SJCRH30 (cell line): ENCODE measurements at places on chromosomes 3 and 15. TPM values are rescaled to one million over a fixed set of nuclear protein-coding genes. Genes with fewer than 3 reads are reported as not detected.

DNA sequence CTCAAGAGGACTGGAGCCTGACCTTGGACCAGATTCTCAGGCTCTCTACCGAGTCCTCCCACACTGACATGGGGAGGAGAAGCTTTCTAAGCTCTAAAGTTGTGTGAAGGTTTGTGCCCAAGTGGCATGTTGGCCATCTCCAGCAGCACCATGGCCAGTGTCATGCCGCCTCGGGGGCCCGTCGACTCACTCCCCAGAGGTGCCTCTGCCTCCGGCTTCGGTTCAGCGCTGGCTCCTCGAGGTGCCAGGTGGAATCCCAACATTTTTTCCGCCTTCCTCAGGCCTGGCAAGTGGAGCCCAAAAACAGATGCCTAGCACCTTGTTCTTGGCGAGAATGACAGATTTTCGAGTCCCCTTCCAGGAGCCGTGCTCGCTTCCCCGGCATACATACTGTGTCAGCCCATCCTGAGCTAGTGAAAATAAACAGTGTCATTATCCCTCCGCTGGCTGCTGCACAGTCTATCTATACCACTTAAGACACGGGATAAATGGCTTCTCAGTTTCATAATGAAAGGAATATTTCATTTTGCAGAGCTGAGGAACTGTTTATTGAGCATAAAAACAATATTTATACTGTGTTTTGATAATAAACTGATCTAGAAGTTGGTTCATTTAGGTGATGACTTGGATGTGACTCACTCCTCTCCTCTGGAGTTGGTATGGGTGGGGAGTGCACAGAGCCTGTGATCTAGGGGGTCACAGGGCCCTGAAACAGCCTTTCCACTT is 328.5 kb upstream of the TLE3 start:
- no peaks in the 10 kb centered on the region for H3K36me3 ChIP-seq
- H3K4me1 ChIP-seq, result no peaks in the 10 kb centered on the region
- no peak overlapping the region for H3K4me3 ChIP-seq
- no peak overlapping the region for H3K27ac ChIP-seq
- no peak for DNase-seq
- H3K27me3 ChIP-seq, result no peaks in the 10 kb centered on the region

The ISLR2 gene
- 0.30 TPM in 1 of 2 replicates, not detected in the other for total RNA-seq

DNA sequence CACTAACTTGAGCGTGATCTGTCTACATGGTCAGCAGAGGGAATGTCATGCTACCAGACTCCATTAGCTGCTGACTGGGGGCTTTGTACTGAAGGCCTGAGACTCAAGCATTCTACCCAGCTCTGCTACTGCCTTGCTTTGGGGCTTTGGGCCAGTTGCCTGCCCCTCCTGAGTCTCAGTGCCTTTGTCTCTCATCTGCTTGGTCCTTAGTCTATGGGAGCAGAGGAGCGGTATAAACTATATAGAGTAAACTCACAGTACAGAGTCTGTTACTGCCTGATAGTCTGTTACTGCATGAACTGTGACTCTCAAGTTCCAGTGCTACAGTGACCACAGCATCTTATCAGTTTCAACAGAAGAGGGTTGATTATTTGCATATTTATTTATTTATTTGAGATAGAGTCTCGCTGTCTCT is 38.5 kb upstream of the C15orf39 start:
- 0 out of 2 replicates have a peak, but pooled peaks cover 3% of the 10 kb centered on the region for H3K4me1 ChIP-seq
- H3K27me3 ChIP-seq, result no peaks in the 10 kb centered on the region
- H3K4me3 ChIP-seq, result no peak overlapping the region
- no peak overlapping the region for H3K27ac ChIP-seq

The NR2E3 gene
- 4.5 and 8.8 TPM in 2 replicates for total RNA-seq

- H3K4me3 ChIP-seq, result no peak overlapping the region
- no peaks in the 10 kb centered on the region for H3K27me3 ChIP-seq
- no peak overlapping the region for H3K27ac ChIP-seq
Observed at GRCh38 chr3:45948311-45948781, 5.1 kb downstream of the CXCR6 start.

DNA sequence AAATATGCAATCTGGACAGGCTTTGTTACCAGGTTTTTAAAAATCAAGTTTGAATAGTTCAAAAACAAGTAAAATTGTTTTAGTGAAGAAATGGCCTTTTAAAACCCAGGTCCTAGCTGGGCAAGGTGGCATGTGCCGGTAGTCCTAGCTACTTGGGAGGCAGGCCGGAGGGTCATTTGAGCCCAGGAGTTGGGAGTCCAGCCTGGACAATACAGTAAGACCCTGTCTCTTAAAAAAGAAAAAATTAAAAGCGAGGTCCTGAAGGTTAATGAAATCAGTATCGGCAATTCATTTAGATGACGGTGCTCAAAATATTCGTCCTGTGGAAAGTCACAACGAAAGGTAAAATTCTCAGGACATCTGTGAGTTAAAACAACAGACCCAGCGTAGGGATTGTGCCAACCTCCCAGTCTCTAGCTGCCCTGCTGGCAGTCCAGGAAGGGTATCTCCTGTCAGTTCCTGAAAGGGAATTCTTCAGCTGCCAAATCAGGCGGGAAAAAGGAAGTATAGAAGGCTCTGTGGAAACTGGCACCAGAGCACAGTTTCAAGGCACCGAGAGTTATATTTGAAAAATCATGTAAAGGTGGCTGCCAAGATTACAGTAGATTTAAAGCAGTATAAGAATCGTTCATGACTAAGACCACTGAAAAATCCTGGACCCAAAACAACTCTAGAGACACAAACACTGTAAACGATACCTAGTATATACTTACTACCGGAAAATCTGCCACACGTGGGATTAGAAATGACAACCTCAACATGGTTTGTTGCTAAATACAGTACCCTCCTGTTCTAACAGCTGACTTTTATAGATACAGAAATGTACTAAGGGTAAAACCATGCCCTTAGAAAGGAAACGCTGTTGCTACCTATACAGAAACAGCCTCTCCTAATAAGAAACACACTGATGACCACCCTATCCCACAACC is 1.2 kb upstream of the ABHD17C start:
- no peaks in the 10 kb centered on the region for H3K27me3 ChIP-seq
- peak overlapping the region; percentile 75 for H3K4me3 ChIP-seq
- H3K36me3 ChIP-seq, result no peaks in the 10 kb centered on the region
- H3K4me1 ChIP-seq, result no peaks in the 10 kb centered on the region
- H3K27ac ChIP-seq, result no peak overlapping the region
- DNase-seq, result no peak

- H3K36me3 ChIP-seq, result no peaks in the 10 kb centered on the region
- no peak for DNase-seq
- no peak overlapping the region for H3K4me3 ChIP-seq
- H3K4me1 ChIP-seq, result no peaks in the 10 kb centered on the region
Observed at GRCh38 chr15:33907326-33907725, 61.0 kb upstream of the CHRM5 start.

The BMF gene
- 6.5 and 6.7 TPM in 2 replicates for total RNA-seq

The CPA3 gene
- not detected in 2 replicates for total RNA-seq

The CPN2 gene
- total RNA-seq, result not detected in 2 replicates

DNA sequence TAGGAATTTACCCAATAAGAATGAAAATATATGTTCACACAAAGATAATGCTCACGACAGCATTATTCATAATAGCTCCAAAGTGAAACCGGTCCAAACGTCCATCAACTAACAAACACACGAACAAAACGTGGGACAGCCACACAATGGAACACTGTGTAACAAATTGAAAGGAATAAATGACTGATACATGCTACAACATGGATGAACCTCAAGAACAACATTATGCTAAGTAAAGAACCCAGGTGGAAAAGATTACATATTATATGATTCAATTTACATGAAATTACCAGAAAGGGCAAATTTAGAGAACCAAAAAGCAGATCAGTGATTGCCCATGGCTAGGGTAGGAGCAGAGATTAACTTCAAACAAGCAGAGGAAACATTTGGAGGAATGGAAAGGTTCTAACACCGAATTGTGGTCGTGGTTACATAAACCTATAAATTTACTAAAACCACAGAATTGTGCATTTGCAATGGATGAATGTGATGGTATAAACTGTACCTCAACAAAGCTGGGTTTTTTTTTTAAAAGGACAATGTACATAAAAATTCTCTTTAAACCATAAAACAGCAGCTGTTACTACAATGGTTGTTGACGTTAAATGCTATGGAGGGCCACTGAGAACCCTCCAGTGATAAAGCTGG is 76.3 kb downstream of the XXYLT1 start:
- peak overlapping the region; percentile 82 for H3K27ac ChIP-seq
- H3K4me3 ChIP-seq, result peak overlapping the region; percentile 38
- H3K36me3 ChIP-seq, result no peaks in the 10 kb centered on the region

DNA sequence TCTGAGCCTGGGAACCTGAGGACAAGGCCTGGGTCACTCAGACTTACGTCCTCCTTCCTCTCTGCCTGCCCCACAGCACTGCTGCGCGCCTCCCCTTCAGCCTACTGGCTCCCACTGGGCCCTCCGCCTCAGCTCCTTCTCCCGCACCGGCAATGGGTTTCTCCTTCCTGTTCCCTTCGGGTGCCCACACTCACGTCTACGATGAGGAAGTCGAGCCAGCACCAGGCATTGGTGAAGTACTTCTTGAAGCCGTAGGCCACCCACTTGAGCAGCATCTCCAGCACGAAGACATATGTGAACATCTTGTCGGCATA is 70.0 kb downstream of the EXOG start:
- H3K27ac ChIP-seq, result no peak overlapping the region
- H3K4me1 ChIP-seq, result no peaks in the 10 kb centered on the region
- DNase-seq, result no peak
- no peaks in the 10 kb centered on the region for H3K36me3 ChIP-seq
- H3K27me3 ChIP-seq, result no peaks in the 10 kb centered on the region

DNA sequence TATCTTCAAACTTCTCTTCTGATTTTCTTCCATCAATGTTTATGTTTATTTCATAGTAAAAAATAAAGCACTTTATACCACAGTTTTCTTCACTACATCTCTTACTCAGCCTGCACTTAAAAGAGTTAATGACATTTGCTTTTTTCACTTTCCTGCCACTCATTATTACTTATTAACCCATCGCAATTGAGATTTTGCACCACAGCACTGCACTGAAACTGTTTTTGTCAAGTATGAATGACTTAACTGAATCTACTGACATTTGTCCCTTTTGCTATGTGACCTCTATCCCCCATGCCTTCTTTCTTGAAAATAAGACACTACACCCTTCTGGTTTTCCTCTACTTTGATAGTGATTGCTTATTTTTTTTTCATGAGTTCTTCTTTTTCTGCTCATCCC is 739.7 kb upstream of the DPPA4 start:
- no peak for DNase-seq
- no peak overlapping the region for H3K27ac ChIP-seq
- H3K4me3 ChIP-seq, result no peak overlapping the region
- H3K27me3 ChIP-seq, result no peaks in the 10 kb centered on the region

DNA sequence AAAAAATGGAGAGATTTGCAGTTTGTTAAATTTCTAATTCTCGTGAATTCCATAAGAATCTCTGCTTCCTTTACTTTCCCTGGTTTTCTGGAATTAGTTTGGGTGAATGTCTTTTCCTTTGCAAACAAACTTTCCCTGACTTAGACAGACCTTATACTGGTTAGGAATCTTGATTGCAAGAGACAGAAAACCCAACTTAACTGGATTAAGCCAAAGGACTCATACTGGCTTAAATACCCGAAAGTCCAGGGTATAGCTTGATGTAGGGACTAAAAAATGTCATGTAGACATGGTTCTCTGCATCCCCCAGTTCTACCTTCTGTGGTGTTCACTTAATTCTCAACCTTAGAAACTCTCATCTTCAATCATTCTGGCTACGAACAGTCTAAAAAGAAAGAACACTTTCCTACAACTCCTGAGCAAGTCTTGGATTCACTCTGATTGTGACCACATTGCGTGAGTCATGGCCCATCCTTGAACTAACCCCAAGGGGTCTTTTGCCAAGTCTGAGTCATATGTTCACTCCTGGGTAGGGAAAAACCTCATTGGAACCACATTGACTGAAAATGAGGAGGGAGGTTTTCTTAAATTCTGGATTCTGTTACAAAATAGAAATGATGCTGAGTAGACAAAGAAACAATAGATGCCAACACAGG is 136.0 kb upstream of the DAZL start:
- H3K36me3 ChIP-seq, result no peaks in the 10 kb centered on the region
- H3K4me1 ChIP-seq, result no peaks in the 10 kb centered on the region
- no peak overlapping the region for H3K27ac ChIP-seq
- no peaks in the 10 kb centered on the region for H3K27me3 ChIP-seq
- no peak overlapping the region for H3K4me3 ChIP-seq
- DNase-seq, result no peak

- no peaks in the 10 kb centered on the region for H3K36me3 ChIP-seq
- DNase-seq, result peak; percentile 68
- H3K4me3 ChIP-seq, result peak overlapping the region; percentile 45
- peaks cover 44% of the 10 kb centered on the region for H3K4me1 ChIP-seq
- peak overlapping the region; percentile 86 for H3K27ac ChIP-seq
- H3K27me3 ChIP-seq, result no peaks in the 10 kb centered on the region
Observed at GRCh38 chr3:159854500-159855124, 134.0 kb upstream of the IL12A start.

DNA sequence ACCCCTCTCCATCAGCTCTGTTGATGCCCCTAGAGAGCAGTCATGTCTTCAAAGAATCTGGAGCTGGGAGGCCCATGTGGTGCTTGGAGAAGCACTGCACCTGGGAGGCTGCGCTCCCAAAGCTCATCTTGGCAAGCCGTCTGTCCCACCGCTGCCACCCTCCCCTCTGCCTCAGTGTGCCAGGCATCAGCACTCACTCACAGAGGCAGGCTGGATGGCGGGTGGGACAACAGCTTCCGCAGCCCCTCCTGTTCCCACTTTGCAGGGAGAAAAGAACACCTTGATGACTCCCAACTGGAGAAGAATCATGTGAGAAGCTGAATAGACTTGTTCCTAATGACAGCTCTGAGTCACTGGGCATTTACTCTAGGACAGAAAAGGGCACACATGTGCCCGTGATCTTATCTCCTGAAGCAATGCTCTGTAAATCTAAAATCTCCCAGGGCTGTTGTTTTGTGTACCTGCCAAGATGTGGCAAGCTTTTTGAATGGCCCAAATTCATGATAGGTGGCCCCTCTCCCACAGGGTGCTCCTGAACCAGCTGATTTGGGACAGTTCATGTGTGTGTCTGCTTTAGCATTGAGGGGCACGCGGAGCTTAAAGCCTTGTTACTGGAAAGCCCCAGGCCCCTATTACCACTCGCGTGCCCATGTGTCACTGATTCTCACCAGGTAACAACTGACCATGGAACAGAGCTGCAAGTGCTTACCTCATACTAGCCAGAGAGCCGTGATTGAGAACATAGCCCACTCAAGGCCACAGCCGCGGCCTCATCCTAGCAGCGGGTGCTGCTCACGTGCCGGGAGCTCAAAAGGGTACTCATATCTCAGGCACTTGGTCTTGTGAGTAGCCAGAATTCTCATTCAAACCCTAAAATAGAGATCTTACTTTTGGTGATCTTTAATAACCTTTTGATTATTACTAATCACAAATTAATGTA is 104.4 kb downstream of the DNAJB8 start:
- no peak overlapping the region for H3K4me3 ChIP-seq
- no peak overlapping the region for H3K27ac ChIP-seq
- peaks cover 8% of the 10 kb centered on the region; the same call in 1 of the 2 replicates for H3K4me1 ChIP-seq
- no peaks in the 10 kb centered on the region for H3K27me3 ChIP-seq

GRCh38 chr3:13251166-13251903 is 168.8 kb downstream of the NUP210 start:
- H3K4me1 ChIP-seq, result no peaks in the 10 kb centered on the region
- no peak overlapping the region for H3K4me3 ChIP-seq
- no peak for DNase-seq
- peaks cover 25% of the 10 kb centered on the region for H3K27me3 ChIP-seq

The TYRO3 gene
- 23.2 and 24.4 TPM in 2 replicates for total RNA-seq
